T-helper 22 cell (primary cell): ENCODE measurements at places on chromosomes 2 and 18.

DNA sequence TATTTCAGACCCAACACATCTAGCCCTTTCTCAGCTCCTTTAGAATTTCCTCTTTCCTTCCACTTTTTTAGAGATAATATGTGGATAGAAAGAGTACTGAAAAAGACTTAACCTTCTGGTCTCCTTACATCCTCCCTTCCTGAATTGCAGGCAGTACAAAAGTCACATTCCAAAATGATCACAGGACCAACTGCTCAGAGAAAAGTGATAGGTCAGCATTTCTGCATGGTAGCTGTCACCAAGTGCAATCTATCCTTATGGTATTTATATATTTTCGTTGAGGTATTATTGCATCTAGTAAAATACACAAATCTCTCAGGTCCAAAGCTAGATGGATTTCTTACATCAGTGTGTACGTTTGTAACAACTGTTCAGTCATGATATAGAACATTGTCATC lies 427.5 kb downstream of the LPIN1 start:
- DNase-seq = no peak

DNA sequence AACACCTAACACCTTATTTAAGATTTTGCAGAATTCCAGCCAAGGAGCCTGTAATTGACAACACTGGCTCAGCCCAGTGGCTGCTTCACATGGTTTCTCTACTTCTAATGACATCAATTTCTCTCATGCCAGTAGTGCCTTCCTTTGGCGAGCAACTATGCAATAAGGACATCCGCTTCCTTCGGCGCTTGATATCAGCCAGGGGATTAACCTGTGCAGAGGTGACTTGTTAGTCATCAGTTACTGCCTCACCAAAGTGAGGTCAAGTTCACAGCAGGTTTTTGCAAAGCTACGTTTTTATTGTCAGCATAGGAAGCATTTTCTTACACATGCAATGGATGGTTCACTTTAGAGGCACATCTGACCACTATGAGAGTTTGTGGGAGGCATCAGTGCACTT lies 24.0 kb upstream of the EDAR start:
- DNase-seq = no peak

- no peak for DNase-seq
These were observed 893.1 kb upstream of the CELF4 start for GRCh38 chr18:38458698-38459097.

GRCh38 chr2:39232141-39232540 lies 11.6 kb downstream of the CDKL4 start:
- DNase-seq = no peak

DNA sequence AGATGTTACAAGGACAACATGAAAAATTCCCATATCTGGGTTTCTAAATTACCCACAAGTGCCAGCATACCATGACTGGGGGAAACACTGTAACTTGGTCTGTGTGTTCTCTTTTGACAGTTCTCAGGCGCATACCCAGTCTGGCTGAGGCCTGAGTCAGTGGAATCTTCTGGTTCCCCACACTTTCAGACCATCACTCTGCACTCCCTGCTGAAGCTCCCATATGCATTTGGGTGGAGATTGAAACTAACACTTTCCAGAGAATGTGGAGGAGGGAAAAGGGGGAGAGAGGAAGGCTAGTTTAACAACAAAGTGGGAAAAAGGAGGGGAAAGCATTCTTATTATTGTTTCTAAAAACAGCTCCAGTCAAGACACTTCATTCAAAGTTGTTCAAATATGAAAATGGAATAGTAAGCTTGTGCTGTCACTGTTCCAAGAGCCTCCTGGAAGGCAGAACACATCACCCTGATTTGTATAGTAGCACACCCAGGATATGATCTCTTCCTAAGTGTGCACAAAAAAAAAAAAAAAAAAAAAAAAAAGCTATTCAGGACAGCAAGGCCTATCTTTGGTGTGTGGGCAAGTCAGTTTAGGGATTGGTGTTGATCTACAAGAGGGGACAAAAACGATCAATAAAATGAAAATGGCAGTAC lies 48.1 kb upstream of the CTIF start:
- DNase-seq = no peak

GRCh38 chr2:231113489-231113888 lies 11.4 kb downstream of the HTR2B start:
- no peak for DNase-seq

DNA sequence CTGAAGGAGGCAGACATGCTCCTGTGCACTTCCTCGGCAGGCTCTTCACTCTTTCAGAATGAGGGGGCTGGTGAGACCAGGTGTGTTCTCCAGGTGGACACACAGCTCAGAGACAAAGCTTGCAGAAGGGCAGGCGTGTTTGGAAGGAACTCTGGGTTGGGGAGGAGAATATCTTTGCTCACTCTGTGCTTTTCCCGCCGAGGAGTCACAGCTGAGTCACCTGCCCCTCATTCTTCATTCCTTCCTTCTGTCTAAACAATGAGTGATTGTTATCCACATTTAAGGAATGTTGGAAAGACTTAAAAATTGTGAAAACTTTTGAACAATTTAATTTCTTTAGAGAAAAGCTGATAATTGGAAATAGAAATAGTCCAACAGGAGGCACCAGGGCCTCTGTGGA lies 126.3 kb upstream of the TPO start:
- DNase-seq = no peak

DNA sequence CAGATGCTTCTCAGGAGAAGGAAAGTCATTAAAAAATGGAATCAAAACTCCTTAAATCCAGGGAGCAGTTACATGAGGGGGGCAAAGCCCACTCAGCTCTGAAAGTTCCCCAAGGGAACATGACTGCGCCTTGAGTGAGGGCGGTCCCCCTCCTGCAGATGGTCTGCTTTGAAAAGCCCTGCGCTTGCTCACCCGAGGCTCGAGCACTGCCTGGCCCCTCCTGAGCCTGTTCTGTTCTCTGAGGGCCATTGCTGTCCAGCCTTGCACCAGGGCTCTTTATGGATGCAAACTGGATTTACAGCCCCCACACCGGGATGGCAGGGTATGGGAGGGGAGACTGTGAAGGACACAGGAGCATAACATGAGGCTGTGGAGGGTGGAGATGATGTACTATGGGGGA lies 37.8 kb upstream of the DNMT3A start:
- DNase-seq = no peak

- no peak for DNase-seq
These were observed 19.3 kb upstream of the ITGAV start for GRCh38 chr2:186570604-186571003.

GRCh38 chr2:227816507-227817294 lies 3.1 kb downstream of the CCL20 start:
- no peak for DNase-seq
